Fibroblast of skin of right biceps (primary cell): ENCODE measurements at places on chromosomes 4 and X.

GRCh38 chrX:70525733-70526132 lies 81.1 kb downstream of the DLG3 start:
- DNase-seq: no peak

DNA sequence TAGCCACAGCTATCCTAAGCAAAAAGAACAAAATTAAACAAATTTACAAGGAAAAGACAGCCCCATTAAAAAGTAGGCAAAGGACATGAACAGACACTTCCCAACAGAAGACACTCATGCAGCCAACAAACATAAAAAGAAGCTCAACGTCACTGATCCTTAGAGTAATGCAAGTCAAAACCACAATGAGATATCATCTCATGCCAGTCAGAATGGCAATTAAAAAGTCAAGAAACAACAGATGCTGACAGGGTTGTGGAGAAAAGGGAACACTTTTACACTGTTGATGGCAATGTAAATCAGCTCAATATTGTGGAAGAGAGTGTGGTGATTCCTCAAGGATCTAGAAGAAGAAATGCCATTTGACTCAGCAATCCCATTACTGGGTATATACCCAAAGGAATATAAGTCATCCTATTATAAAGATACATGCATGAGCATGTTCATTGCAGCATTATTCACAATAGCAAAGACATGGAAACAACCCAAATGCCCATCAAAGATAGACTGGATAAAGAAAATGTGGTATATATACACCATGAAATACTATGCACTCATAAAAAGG lies 163.0 kb upstream of the TET2 start:
- no peak for DNase-seq

DNA sequence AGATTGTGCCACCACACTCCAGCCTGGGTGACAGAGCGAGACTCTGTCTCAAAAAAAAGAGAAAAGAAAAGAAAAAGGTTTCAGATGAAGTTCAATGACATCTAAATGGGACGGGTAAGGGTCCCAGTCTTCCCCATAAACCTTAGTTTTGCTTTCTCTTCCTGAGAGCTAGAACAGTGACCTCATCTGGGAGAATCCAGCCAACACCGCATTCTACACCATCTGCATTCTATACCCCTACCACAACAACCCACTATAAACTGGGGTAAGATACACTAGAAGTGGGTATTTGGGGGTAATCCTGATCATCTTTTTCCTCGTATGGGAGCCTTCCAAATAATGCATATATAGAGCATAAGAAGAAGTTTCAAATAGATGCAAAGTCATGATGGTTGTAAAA lies 18.2 kb downstream of the SLC25A43 start:
- no peak for DNase-seq

DNA sequence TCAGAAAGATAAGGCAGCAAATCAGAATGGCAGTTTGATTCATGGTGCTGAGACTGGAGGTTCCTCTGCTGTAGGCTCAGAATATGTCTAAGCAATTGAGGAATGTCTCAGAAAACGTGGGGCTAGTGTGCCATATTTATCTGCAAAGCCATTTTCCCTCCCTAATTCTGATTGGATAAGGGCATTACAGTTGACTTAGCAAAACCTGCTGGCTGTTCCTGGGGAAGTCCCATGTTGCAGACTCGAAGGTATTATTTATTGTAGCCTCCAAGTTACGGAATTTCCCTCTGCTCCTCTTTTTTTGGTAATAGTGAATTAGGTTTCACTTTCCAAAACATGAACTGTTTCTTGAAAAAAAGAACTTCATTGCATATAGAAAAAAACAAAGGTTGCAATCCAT lies at the start of gene CXCL10:
Gene CXCL10, minus strand, starts transcription at position 109 of the 400 bp plus-strand sequence. Its CDS starts 66 bp downstream, at position 43.
- DNase-seq: no peak

DNA sequence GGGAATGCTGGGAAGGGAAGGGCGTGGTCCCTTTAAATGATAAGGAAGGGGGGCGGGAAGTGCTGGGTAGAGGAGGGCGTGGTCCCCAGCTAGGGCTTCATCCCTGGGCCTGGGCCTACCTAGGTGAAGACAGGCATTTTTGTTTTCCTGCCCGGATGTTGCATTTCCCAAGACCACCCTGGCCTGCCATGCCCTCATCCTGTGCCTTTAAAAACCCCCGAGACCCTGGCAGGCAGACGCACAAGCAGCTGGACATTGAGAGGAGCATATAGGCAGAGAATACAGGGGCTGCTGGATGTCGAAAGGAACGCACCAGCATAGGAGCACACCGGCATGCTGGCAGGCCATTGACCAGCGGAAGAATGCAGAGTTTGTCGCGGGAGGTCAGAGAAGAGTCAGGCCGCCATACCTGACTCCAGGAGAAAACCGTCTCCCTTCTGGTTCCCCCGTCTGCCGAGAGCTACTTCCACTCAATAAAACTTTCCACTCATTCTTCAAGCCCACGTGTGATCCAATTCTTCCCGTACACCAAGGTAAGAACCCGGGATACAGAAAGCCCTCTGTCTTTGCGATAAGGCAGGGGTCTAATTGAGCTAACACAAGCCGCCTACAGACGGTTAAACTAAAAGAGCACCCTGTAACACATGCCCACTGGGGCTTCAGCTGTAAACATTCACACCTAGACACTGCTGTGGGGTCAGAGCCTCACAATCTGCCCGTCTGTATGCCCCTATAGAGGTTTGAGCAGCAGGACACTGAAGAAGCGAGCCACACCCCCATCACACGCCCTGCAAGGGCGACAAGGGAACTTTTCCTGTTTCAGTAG lies 2.9 kb upstream of the AGA start:
- no peak for DNase-seq

GRCh38 chr4:119040261-119040660 lies 95.4 kb upstream of the MYOZ2 start:
- no peak for DNase-seq

- no peak for DNase-seq
Observed at GRCh38 chr4:87601361-87601760, 7.0 kb upstream of the DSPP start.

DNA sequence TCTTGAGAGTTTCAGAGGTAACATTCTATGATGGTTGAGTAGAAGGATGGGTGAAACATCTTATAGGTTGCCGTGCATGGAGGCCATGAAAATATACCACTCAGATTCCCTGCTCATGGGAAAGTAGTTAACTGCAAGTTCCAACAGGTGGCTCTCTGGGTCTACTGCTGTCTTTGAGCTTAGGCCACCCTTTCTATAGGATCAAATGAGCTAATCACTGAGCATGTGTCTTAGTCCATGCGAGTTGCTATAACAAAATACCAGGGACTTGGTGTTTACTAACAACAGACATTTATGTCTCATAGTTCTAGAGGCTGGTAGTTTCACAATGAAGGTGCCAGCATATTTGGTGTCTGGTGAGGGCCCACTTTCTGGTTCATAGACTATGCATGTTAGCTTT lies 144.8 kb upstream of the UNC5C start:
- DNase-seq: peak; percentile 2

GRCh38 chrX:2374086-2374485 lies 126.7 kb downstream of the DHRSX start:
- peak; percentile 81 for DNase-seq

- no peak for DNase-seq
Observed at GRCh38 chr4:58163156-58163555, 1053.0 kb upstream of the IGFBP7 start.

DNA sequence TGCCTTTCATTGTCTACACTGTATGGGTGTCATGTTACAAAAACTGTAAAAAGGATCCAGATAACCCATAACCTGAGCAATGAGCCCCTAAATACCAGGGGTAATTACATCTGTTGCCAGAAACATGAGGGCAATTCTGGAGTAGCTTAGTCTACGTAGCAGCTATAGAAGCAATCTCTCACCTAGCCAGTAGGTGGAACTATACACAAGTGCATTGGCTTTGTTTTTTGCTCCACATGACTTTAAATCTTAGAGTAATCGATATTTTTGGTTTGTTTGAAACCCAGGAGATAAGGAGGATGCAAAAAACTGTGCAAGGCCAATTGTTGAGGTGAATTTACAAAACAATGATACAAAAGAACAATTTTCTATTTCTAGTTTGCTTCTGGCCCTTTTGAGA lies 57.5 kb downstream of the GPR82 start:
- peak; percentile 16 for DNase-seq

GRCh38 chr4:114082348-114082747 lies 102.9 kb upstream of the ARSJ start:
- DNase-seq: peak; percentile 28

- DNase-seq: no peak
Observed at GRCh38 chr4:170007113-170007512, 19.1 kb downstream of the MFAP3L start.

- no peak for DNase-seq
Observed at GRCh38 chr4:138671106-138671505, 344.5 kb upstream of the NOCT start.

DNA sequence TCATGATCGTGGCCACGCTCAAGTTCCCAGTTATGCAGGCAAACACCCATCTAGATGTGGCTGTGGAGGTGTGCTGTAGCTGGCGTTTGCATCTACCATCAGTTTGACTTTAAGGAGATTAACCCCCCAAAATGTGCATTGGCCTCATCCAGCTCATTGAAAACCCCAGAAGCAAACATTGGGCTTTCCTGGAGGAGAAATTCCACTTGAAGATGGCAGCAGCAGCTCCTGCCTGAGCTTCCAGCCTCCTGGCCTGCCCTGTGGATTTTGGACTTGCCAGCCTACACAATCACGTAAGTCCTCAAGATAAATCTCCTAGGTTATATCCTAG lies 30.2 kb upstream of the SLC25A6 start:
- DNase-seq: no peak

DNA sequence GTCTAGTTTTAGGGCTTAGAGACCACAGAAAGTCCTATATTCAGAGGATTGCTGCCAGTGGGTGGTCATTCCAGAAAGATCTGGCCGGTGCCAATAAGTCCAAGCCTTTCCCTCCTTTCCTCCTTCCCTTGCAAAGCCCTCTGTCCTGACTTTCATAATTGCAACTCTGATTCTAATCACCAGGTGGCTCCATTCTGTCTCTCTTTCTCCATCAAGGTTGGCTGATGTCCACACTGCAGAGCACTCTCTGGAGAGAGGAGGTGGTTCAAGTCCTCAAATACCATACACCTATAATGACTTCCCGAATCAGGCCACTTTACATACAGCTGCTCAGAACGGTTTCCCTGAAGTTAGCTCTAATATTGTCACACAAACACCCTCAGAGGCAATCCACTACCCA lies 22.4 kb upstream of the ARMCX4 start:
- peak; percentile 22 for DNase-seq

- peak; percentile 54 for DNase-seq
Observed at GRCh38 chr4:75598390-75598789, 31.9 kb downstream of the CDKL2 start.

DNA sequence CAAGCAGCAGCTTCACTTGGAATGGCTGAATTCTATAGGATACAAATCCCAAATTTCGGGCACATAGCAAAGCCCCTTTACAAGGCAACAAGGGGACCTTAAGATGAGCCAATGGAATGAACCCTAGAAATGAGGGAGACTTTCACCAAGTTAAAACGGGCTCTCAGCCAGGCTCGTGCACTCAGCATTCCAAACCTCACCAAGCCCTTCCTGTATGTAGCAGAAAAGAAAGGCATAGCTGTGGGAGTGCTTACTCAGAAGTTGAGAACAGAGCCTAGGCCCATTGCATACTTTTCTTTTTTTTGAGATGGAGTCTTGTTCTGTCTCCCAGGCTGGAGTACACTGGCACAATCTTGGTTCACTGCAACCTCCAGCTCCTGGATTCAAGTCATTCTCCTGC lies 10.8 kb upstream of the HERC5 start:
- no peak for DNase-seq

- no peak for DNase-seq
Observed at GRCh38 chr4:93867416-93868001, 39.0 kb downstream of the ATOH1 start.

DNA sequence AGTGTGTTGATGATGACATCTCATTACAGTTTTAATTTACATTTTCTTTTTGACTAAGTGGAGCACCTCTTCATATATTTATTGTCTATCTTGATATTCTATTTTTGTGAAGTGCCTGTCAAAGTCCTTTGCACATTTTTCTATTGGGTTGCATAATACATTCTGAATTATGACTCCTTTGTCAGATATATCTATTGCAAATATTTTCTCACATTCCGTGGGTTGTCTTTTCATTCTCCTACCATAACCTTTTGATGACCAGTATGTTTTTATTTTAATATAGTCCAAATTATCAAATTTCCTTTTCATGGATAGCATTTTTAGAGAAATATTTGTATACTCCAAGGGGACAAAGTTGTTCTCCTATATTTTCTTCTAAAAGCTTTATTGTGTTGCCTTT lies 126.4 kb downstream of the PJA1 start:
- DNase-seq: no peak

- peak; percentile 3 for DNase-seq
Observed at GRCh38 chr4:148311526-148311925, 130.7 kb downstream of the NR3C2 start.

- peak; percentile 92 for DNase-seq
Observed at GRCh38 chr4:152972821-152973628, 36.9 kb downstream of the FHDC1 start.

GRCh38 chr4:13452927-13453579 lies 31.1 kb downstream of the RAB28 start:
- no peak for DNase-seq

DNA sequence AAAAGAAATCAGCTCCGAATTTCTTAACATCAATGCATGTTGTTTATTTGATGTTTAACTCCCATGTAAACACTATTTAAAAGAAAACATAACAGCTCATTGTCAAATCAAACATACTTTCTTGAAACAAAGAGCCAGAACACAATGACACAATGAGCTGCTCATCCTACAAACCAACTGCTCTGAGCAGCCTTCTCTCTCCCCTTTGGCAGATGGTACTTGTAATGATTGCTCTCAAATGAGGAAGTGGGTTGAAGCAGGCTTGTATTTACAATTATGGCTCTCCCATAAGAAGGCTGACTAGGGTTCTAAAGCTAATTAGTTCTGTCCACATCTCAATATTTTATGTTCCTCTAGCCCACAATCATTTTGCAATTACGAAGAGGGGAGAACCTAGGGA lies 637.8 kb upstream of the ADGRL3 start:
- no peak for DNase-seq

DNA sequence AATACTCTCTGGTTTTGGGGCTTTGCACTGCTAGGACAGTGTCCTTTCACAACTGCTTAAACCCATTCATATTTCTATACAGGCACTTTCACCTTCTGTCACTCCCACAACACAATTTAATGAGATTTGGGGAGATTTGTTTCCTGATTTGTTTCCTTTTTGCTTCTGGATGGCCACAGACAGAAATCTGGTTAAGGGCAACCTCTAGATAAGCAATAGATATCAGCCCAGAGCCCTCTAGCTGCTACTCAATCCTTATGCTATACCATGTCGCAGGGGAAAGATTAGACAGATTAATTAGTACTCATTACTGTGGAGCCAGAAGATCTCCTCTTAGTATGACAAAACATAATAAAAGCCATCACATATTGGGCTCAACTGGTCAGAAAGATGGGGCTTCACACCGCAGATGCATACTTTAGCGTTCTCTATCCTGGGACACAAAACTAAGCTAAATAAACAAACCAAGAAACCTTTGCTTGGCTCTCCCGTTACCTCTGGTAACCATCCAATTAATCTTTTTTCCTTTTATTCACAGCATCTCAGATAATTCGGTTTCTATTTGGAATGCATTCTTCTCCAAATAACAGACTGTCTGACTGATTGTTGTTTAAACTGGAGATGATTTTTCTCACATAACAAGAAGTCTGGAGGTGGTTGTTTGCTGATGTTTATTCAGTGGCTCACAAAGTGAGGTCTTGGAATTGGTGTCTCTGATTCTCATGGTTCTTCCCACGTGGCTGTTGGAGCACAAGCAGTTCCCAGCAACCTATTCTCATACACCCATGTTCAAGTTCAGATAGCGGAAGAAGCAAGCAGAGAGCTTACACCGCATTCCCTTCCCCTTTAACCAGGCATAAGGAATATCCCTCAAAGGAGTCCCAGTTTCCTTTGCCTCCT lies 41.0 kb upstream of the ZNF330 start:
- DNase-seq: no peak

- no peak for DNase-seq
Observed at GRCh38 chrX:123331859-123332258, 147.8 kb downstream of the GRIA3 start.
